ENCODE measurements at places on chromosomes 2 and 18. TPM values are rescaled to one million over a fixed set of nuclear protein-coding genes. Genes with fewer than 3 reads are reported as not detected.

DNA sequence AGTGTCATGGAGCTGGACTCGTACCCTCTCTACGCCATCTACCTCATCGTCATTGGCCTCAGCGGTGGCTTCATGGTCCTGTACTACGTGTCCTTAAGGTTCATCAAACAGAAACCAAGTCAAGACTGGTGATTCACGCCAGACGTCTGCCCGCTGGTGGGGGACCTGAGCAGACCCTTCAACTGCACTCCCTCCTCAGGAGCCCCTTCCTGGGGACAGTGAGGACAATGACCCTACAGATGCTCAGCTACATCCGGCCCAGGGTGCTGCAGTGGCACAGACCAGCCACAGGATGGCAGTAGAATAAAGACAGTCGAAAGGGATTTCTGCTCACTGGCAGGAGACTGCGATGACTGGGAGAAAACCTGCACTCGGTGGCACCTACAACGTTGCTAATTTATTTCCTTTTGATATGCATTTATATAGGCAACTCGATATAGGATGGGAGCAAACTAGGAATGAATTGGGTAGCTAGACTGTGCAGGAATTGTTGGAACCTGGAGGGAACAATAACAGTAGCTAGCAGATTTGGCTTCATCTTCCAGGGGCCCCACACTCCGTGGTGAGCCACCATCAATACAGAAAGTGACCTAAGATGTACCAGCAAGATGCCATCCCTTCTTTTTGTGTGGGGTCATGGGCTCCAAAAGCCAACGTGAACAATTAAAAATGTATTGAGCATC, 39.2 kb downstream of the ABCG8 start:
- H3K27me3 ChIP-seq, result no peaks in the 10 kb centered on the region
- H3K27ac ChIP-seq, result no peak overlapping the region
- no peaks in the 10 kb centered on the region for H3K36me3 ChIP-seq
- H3K4me1 ChIP-seq, result no peaks in the 10 kb centered on the region

MC4R gene
- not detected for total RNA-seq

GCG gene
- total RNA-seq, result not detected

DNA sequence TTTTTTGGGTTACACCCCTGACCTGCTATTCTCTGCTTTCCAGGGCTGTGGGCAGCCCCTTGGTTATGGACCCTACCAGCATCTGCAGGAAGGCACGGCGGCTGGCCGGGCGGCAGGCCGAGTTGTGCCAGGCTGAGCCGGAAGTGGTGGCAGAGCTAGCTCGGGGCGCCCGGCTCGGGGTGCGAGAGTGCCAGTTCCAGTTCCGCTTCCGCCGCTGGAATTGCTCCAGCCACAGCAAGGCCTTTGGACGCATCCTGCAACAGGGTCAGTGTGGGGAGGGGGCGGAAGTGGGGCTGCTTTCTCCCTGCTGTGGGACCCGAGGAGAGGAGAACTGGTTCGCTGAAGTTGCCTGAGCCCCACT, 9.7 kb upstream of the WNT10A start:
- H3K4me3 ChIP-seq, result peak overlapping the region; percentile 23
- H3K27ac ChIP-seq, result no peak overlapping the region
- no peak for DNase-seq
- H3K36me3 ChIP-seq, result no peaks in the 10 kb centered on the region
- peaks cover 11% of the 10 kb centered on the region for H3K4me1 ChIP-seq

DNA sequence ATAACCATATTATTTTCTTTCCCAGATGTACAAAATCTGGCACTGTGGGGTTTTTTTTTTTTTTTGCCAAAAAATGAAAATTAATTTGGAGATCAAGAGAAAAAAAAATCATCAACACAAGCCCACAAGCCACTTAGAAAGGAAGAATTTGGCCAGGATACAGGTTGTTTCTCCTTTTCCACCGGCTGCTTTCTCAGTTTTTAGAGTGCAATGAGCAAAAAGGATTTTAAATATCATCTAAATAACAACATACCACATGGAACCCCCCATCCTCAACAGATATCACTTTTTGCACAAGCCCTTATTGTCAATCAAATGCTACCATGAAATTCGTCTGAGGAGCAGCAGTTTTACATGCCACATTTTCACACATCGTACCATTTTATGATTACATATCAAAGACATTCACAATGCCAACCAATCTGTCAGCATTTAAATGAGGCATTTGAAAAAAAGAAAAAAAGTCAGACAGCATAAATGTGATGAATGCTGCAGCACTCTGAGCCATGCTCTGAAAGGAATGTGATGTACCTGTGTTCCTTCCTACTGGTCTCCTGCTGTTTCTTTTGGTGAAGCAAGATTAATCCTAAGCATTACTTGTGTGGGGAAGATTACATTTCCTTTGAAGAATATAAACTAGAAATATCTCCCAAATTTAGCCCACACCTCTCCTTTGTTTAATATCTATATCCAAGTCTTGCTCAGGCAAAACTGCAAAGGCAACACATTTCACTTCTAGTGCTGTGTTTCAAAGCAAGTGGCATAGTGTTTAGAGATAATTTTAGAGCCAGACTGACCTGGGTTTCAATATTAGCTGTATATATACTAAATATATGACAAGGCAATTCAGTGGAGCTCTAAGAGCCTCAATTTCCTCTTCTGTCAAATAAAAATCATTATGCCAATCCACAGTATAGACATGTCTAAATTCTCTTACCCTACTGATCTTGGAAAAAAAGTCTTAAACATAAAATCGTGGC, 391.3 kb downstream of the CMPK2 start:
- no peak overlapping the region for H3K27ac ChIP-seq
- no peaks in the 10 kb centered on the region for H3K36me3 ChIP-seq
- no peaks in the 10 kb centered on the region for H3K27me3 ChIP-seq

DNA sequence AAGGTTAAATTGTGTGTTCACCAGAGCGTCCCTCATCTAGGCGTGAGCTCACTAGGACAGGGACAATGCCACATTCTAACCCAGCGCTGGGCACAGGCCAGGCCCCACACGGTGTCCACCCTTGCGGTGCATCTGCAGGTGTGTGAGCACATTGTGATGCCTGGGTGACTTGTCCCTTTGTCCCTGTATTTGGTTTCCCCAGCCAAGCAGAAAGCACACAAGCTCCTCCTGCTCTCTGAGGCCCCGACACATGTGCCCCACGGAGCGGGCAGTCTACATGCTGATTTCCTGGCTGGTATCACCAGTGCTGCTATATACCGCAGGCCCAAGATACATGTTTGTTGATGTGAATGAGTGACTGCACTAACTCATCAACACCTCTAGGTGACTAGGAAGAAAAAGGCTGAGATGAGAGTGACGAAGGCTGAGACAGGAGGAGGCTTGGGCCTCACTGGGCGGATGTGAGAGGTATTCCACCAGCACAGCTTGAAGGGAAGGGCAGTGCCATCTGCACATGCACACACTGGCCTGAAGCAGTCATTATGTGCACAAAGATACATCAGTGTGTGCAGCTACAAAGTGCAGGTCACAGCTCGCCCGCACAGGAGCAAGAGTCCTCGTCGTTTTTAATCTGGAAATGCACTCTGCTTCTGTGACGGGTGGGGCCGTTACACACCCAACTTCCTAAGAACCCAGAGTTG, 205.9 kb downstream of the EIPR1 start:
- no peaks in the 10 kb centered on the region for H3K27me3 ChIP-seq
- H3K36me3 ChIP-seq, result peaks cover 58% of the 10 kb centered on the region
- H3K4me3 ChIP-seq, result no peak overlapping the region
- H3K4me1 ChIP-seq, result no peaks in the 10 kb centered on the region
- DNase-seq, result no peak

ALPI gene
- total RNA-seq, result not detected

LYPD6 gene
- 2.4 TPM for total RNA-seq

GRCh38 chr18:62857263-62857976, 142.1 kb downstream of the PHLPP1 start:
- H3K27ac ChIP-seq, result no peak overlapping the region
- no peaks in the 10 kb centered on the region for H3K36me3 ChIP-seq
- no peak overlapping the region for H3K4me3 ChIP-seq
- H3K4me1 ChIP-seq, result no peaks in the 10 kb centered on the region

DNA sequence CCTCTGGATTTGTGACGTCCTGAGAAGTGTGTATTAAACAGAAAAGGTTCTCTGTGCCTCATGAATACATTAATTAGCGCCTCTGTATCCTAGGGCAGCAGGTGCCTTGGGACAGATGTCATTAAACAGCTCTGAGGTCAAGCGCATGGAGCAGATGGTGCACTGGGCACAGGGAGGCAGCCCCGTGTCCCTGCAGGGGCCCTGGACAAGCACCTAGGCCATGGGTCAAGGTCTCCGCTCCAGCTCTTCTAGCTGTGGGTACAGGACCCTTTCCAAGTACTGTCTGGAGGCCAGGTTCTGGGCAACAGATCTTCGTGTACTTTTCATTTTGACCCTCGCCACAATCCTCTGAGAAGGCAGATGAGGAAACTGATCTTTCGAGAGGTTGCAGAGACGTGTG, 126.4 kb downstream of the KCTD1 start:
- H3K4me3 ChIP-seq, result no peak overlapping the region
- H3K36me3 ChIP-seq, result no peaks in the 10 kb centered on the region
- no peaks in the 10 kb centered on the region for H3K27me3 ChIP-seq

- H3K36me3 ChIP-seq, result no peaks in the 10 kb centered on the region
- no peaks in the 10 kb centered on the region for H3K27me3 ChIP-seq
- no peaks in the 10 kb centered on the region for H3K4me1 ChIP-seq
- H3K27ac ChIP-seq, result no peak overlapping the region
- no peak for DNase-seq
- no peak overlapping the region for H3K4me3 ChIP-seq
These were observed 68.8 kb downstream of the LDLRAD4 start for GRCh38 chr18:13287372-13287771.

FKBP1B gene
- 15.3 TPM for total RNA-seq

DNA sequence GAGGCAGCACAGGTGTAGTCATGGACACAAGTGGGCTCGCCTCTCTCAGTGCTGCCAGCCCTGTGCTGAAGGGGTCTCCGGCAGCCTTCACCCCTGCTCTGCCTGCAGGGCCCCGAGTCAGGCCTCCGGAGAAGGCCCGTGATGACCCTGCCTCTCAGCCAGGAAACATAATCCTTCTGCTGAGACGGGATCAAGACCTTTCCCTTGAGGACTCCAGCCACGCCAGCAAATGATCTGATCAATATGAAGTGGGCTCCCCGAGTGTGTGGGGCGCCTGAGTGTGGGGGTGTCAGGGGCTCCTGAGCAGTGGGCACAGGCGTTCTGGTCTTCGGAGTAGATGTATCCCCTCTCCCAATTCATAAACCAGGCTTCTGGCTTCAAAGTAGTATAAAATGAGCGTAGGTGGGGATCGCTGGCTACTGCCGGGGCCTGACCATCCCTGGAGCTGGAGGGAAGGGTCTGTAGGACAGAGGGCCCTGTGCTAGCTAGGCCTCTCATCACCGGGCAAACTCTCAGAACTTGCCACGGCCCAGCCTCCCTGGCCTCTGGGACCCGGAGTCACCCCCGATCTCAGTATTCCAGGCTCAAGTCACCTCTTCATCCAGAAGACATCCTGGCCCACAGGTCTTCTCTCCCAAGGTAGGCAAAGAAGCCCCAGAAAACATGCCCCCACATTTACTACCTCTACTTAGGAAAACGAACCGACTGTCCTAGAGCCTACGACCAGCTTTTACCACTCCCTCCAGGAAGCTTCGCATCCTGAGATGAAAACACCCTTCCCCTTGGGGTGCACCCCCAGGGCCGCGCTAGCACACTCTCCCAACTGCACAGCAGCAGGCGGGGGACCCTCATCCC, 33.6 kb downstream of the CRACDL start:
- no peaks in the 10 kb centered on the region for H3K36me3 ChIP-seq
- no peaks in the 10 kb centered on the region for H3K27me3 ChIP-seq
- no peaks in the 10 kb centered on the region for H3K4me1 ChIP-seq
- H3K27ac ChIP-seq, result no peak overlapping the region
- H3K4me3 ChIP-seq, result no peak overlapping the region
- no peak for DNase-seq

CHAC2 gene
- total RNA-seq, result 1.8 TPM

DNA sequence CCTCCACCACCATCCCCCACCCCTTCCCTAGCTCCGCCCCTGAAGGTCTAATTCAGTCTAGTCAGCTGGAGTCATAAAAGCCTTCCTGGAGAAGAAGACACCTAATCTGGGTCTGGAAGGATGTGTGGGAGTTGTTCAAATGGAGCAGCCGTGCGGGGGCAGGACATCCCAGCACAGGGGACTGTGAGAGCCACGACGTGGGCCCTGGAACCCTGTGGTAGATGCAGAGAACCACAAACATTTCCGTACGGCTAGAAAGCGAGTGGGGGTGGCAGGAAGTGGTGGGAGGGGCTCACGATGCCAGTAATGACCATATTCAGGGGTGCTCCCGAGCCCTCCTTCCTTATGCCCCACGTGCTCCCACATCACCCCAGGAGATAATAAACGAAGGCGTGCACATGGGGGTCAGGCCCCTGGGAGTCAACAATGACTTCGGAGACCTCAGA, 20.9 kb upstream of the COL6A3 start:
- H3K4me3 ChIP-seq, result no peak overlapping the region
- peaks cover 25% of the 10 kb centered on the region for H3K4me1 ChIP-seq
- H3K36me3 ChIP-seq, result no peaks in the 10 kb centered on the region
- no peak for DNase-seq
- no peaks in the 10 kb centered on the region for H3K27me3 ChIP-seq
- peak overlapping the region; percentile 84 for H3K27ac ChIP-seq

DNA sequence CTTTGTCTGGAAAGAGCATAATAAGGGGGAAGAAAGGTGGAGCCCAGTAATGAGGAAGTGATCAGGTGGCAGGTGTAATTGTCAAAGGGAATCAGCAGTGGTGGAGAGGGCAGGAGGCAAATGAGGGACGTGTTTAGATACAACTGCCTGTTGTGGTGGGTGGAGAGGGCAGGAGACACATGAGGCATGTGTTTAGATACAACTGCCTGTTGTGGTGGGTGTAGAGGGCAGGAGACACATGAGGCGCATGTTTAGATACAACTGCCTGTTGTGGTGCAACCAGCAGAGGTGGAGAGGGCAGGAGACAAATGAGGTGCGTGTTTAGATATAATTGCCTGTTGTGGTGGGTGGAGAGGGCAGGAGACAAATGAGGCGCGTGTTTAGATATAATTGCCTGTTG, 173.1 kb downstream of the ANKRD30B start:
- no peak for DNase-seq
- no peak overlapping the region for H3K4me3 ChIP-seq
- H3K4me1 ChIP-seq, result peaks cover 9% of the 10 kb centered on the region
- no peaks in the 10 kb centered on the region for H3K27me3 ChIP-seq
- no peaks in the 10 kb centered on the region for H3K36me3 ChIP-seq

GRCh38 chr2:240554767-240555493, 2.9 kb downstream of the ANKMY1 start:
- H3K4me1 ChIP-seq, result no peaks in the 10 kb centered on the region
- H3K36me3 ChIP-seq, result peaks cover 53% of the 10 kb centered on the region
- H3K27me3 ChIP-seq, result no peaks in the 10 kb centered on the region
- H3K4me3 ChIP-seq, result no peak overlapping the region
- DNase-seq, result no peak
- H3K27ac ChIP-seq, result no peak overlapping the region
